ENCODE measurements at places on chromosomes 11 and 22.

- DNase-seq: peak; percentile 40
Measured at GRCh38 chr11:133506023-133506422, 26.3 kb downstream of the OPCML start.

DNA sequence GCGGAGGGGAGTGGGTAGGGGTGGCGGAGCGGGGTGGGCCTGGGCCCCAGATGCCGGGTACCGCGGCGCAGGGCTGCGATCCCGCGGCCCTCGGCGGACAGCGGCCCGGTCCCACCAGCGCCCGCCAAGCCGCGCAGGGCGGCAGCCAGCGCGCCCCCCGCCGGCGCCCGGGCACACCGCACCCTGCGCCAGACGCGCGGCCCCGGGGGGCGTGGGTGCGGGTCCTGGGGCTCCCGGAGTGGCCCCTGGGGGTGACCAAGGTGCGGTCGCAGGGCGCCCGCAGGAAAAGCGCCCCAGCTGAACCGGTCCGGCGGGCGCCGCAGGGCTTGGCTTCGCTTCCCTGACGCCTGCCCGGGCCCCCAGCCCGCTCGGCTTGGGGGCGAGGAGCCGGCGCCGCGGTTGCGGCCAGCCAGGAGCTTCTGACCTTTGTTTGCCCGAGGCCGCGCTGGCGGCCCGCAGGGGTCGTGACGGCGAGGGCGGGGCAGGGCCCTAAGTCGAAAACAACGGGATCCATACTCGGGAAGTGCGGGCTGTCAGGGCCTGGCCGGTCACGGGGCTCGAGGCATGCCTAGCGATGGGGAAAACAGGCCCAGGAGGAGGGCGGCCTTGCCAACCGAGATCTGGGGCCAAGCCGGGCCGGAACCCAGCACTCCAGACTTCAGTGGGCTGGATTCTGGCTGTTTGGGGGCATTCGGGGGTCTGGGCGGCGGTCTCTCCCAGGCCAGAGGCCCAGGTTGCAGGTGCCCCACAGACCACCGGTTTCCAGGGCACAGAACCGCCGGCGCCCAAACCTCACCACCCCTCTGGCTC is 581 bp upstream of the AP5B1 start:
- no peak for DNase-seq

GRCh38 chr22:37413546-37413945 is 13.7 kb downstream of the ELFN2 start:
- DNase-seq: no peak

GRCh38 chr11:14539982-14540421 is 19.8 kb upstream of the PSMA1 start:
- DNase-seq: no peak

GRCh38 chr11:26143566-26144290 is 188.2 kb upstream of the ANO3 start:
- DNase-seq: no peak

DNA sequence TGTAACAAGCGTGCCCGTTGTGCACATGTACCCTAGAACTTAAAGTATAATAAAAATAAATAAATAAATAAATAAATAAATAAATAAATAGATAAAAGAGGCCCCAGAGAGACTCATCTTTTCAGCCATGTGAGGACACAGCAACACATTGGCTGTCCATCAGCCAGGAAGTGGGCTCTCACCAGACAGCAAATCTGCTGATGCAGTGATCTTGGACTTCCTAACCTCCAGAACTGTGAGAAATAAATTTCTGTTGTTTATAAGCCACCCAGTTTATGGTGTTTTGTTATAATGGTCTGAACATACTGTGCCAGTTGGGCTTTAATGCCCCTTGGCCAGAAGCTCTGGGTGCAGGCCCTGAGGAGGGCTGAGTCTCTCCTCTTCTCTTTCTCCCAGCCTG is 42.2 kb upstream of the CD44 start:
- DNase-seq: no peak

DNA sequence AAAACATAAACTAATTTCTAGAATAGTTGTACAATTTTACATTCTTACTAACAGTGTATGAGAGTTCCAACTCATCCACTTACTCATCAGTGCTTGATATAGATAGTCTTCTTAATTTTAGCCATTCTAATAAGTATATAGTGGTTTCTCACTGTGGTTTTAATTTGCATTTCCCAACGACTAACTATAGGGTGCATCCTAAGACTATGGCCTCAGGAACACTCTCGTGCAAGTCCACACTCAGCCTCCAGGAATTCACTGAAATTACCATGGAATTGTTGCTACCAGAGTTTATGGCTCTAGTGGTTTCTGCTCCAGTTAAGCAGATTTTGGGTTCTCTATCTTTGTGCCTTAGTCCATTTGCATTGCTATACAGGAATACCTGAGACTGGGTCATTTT is 60.1 kb upstream of the GUCY1A2 start:
- DNase-seq: no peak

GRCh38 chr22:49072996-49073645 is 754.6 kb downstream of the BRD1 start:
- no peak for DNase-seq

- no peak for DNase-seq
Measured at GRCh38 chr11:125114518-125114917, 3.1 kb upstream of the TMEM218 start.

GRCh38 chr11:118117790-118118601 is 31.2 kb upstream of the SMIM35 start:
- DNase-seq: no peak

- no peak for DNase-seq
Measured at GRCh38 chr11:100922121-100922520, 207.5 kb downstream of the PGR start.

- no peak for DNase-seq
Measured at GRCh38 chr11:130190371-130190881, 30.8 kb downstream of the ST14 start.

DNA sequence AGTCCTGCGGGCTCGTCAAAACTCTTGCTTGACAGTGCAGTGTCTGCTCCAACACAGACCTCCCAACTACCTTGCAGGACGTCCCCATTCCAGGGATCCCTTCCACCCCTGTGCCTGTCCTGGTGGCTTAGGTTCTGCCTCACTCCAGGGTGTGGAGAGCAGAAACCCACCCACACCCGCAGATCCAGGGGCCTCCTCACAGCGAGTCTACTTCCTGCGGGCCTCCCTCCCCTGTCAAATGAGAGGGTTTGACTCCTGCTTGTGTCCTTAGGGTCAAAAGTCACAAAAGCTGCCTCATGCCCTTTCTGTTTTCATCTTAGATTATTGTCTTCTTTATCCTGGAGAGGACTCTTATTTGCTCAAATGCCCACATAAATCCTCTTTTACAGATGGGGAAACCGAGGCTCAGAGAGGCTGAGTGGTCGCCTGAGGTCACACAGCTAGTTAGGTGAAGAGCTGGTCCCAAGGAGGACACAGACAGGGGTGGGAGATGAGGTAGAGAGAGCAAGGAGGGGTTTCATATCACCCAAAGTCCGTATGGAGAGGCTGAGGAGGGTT is 81.1 kb upstream of the KCNQ1OT1 start:
- DNase-seq: no peak

DNA sequence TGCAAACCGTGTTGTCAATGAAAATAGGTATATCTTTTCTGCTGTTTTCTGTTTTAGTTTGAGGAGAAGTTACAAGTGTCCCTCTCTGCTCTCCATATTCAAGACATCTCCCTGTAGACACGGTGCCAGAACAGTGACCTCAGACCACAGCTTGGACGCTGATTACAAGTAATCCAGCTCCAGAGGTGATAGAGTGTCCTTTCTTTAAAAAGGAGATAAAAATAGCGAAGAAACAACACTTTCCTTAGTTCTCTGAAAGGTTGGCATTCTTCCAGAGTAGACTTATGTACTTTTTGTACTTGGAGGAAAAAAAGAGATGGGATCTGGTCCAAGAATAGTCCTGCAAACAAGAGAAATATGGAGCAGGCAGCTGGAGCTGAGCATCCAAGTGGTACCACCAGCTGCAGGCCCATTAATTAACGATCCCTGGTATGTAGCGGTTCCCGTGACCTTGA is 43.0 kb upstream of the WT1 start:
- no peak for DNase-seq

- DNase-seq: no peak
Measured at GRCh38 chr11:105648762-105649161, 38.9 kb downstream of the GRIA4 start.

- DNase-seq: no peak
Measured at GRCh38 chr11:35802221-35802620, 139.6 kb downstream of the TRIM44 start.

DNA sequence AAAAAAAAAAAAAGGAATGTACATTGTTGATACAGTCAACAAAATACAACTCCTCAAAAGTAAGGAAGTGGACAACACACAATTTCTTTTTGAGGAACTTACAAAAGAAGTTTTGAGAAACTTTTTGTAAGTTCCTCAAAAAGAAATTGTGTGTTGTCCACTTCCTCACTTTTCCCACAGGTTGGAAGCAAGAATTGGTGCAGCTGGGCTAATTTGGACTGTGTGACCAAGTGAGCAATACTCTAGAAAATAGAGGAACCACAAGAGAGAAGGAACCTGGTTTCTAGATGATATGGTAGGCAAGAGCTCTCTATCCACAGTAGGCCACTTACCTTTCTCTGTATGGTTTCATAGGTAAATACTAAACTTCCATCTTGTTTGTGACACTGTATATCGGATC is 1053.8 kb downstream of the LRRC4C start:
- DNase-seq: no peak

DNA sequence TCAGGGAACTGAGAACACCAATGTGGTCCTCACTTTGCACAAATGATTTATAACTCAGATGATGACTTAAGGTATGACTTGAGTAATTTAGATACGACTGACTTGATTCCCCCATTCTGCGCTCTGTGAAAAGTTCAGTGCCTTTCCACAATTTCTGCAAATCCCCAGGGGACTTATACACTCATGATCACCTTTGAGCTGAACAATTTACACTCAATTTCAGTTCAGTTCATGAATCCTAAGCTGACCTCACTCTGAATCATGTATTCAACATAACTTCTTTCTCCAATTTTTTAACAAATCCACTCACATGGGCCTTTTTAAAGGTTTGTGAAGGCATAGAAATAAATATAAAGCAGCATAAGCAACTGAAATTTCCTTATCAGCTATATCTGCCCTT is 274.2 kb downstream of the FAM76B start:
- no peak for DNase-seq

DNA sequence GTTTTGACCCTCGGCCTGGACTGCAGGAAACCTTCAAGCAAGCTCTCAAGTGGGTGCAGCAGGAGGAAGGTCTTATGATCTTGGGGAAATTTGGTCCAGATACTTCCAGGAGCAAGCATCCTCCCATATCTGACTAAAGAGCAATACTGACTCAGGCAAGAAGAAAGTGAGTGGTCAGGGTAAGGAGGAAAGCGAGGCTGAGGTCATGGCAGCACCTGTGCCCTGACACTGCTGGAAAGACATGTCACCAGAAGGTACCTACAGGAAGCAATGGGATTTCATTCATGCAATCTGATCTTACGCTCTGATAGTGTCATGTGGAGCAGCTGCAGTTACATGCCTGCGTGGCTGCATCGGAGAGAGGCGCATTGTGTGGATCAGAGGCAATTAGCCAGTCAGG is 6.5 kb upstream of the TOP3B start:
- no peak for DNase-seq

GRCh38 chr11:130881475-130882137 is 34.7 kb downstream of the SNX19 start:
- DNase-seq: no peak

DNA sequence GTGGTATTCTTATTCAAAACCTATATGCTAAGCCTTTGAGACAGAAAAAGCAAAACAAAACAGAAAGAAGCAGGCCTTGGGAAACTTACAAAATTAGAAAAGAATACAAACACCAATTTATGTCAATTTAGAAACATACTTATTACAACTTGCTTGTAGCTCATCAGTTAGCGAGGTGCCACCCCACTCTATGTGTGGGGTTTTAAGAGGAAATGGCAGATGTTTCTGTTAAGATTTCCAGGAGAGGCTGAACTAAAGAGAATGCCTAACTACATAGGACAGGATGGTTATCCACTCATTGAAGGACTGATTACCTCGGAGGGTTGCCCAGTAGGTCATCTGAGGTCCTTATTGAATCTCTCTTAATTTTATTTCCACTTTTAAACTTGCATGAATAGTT is 302.0 kb downstream of the ETS1 start:
- no peak for DNase-seq
